ENCODE measurements at places on chromosomes 5 and 9. TPM values are rescaled to one million over a fixed set of nuclear protein-coding genes. Genes with fewer than 3 reads are reported as not detected.

The CTNNAL1 gene
- total RNA-seq, result 19.0 TPM

The ADCY2 gene
- 0.46 TPM for total RNA-seq

The PNPLA7 gene
- total RNA-seq, result 0.79 TPM

The CTSV gene
- total RNA-seq, result 1.5 TPM

The SPARC gene
- 26.8 TPM for total RNA-seq

The PCDHGB1 gene
- 3.3 TPM for total RNA-seq

The BARHL1 gene
- total RNA-seq, result 0.14 TPM

The MCIDAS gene
- 0.08 TPM for total RNA-seq

The GFRA3 gene
- 0.55 TPM for total RNA-seq

The CENPK gene
- total RNA-seq, result 1.2 TPM

The OTP gene
- total RNA-seq, result 0.36 TPM

The RAD17 gene
- 26.9 TPM for total RNA-seq

The SLC46A2 gene
- 0.72 TPM for total RNA-seq

The RNF183 gene
- total RNA-seq, result 0.21 TPM

The KCNV2 gene
- total RNA-seq, result 0.87 TPM

The DEPDC1B gene
- total RNA-seq, result 2.8 TPM

The DNAH5 gene
- total RNA-seq, result 1.2 TPM

The WNT8A gene
- total RNA-seq, result 0.23 TPM

Data from motor neuron (in vitro differentiated cells).